ENCODE measurements at places on chromosomes 2 and 18.

GRCh38 chr18:63138436-63139340, 180.9 kb downstream of the BCL2 start:
- no peak for DNase-seq

GRCh38 chr2:203861197-203861596, 6.4 kb upstream of the CTLA4 start:
- DNase-seq = peak; percentile 34

GRCh38 chr2:188979187-188980114, 5.3 kb downstream of the COL3A1 start:
- no peak for DNase-seq

DNA sequence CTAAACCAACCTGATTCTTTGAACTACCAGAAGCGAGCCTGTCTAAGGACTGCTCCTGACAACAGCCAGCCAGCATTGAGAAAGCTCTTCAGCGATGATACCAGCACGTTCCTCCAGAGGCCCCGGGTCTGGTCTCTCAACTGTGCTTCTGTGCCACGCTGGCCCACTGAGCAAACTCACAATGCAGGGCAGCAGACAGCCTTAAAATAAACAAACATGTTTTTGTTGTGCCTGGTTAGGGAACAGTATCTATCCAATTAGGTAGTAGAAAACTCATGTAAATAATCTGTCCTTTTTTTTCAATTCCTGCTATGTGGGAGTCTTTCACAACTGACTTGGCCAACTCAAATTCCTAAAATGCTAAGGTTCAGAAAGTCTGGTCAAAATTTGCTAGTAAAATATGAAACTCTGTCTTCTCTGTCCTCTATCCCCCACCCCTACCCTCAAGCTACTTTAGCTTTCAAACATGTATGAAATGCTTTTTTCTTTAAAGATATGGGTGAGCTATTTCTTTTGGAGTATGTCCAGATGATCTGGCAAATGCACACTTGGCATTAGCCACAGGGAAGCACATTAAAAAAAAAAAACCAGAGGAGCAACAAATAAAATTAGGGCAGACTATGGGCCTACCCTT, 21.4 kb upstream of the EML4 start:
- no peak for DNase-seq

DNA sequence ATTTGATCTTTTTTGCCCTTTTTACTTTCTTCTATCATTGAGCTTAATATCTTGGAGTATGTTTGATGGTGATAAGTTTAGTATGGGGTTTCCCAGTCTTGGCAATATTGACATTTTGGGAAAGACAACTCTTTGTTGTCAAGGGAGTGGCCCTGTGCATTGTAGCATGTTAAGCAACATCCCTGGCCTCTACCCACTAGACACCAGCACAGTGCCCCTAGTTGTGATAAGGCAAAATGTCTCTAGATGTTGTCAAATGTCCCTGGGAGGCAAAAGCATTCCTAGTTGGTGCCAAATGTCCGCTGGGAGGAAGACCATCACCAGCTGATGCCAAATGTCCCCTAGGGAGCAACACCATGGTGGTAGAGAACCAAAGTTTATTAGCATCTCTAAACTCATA, 28.2 kb downstream of the GULP1 start:
- DNase-seq = no peak

GRCh38 chr2:20551260-20551944, 99.5 kb downstream of the HS1BP3 start:
- no peak for DNase-seq

DNA sequence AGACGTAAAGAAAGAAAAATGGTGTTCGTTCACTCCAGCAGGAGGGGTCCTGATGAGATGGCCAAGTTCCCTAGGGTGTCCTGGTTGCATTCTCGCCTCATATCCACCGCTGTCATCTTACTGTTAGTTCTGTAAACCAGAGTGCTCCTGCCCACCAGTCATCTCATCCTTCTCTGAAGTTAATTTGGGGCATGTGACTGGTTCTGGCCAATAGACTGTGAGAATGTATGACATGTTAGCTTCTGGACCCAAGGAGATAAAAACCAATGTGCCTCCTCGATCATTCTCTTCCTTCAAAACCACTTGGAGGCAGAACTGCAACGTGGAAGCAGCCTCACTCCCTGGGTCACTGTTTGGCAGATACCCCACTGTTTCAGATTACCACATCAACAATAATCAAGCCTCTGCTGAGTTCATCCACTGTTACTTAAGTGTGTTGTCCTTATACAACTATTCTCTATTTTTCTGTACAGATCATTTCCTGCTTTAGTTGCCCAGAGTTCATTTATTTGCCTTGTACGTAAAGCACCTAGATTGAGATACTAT, 759.1 kb downstream of the TSN start:
- no peak for DNase-seq

GRCh38 chr2:139963863-139964355, 1183.7 kb upstream of the NXPH2 start:
- DNase-seq = no peak

DNA sequence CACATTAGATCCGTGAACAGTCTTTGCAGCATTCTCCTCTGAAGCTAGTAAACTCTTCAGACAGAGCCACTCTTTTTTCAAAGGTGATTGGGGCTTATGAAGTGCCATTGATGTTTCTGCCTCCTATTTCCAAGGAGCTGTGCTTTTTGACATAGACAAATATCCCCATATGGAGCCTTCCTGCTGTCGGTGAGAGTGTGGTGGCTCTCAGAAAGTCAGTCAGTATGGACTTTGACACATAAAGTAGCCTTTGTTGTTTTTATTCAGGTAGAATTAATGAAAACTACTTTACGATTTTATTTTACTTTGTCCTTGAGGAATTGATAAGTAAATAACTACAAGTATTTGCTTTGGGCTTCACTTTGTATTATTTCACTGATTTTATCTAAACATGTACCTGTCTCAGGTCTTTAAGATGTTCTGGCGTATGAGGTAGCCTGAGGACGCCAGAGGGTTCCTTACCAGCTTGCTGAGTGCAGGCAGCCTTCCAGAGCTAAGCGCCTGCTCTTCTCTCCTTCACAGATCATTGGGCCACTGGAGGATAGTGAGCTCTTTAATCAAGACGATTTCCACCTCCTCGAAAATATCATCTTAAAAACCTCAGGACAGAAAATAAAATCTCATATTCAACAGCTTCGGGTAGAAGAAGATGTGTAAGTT, 69.7 kb downstream of the UGGT1 start:
- no peak for DNase-seq

DNA sequence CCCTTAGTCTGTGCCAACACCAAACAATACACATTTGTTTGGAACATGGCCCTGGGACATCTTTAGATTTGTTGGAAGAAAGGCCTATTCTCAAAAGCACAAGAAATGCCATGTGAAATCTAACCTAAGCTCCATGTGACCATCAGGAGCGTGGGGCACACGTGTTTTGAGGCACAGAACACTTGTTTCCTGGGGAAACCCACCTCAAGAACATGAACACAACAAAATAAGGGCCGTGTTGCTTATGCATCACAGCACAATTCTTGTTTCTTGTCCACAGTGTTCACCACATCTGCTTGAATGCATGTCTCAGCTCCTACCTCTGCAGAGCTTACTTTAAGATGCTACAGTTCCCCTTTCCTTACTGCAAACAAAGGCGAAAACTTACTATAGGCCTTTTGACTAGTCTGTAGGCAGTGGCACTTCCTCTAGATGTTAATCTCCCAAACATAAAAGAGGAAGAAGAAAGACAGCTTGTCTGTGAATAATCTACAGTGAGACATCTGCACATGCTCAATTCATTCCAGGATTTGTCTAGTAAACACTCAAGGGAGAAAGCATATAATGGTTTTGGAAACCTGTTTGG, 165.0 kb downstream of the ANKRD44 start:
- DNase-seq = no peak

DNA sequence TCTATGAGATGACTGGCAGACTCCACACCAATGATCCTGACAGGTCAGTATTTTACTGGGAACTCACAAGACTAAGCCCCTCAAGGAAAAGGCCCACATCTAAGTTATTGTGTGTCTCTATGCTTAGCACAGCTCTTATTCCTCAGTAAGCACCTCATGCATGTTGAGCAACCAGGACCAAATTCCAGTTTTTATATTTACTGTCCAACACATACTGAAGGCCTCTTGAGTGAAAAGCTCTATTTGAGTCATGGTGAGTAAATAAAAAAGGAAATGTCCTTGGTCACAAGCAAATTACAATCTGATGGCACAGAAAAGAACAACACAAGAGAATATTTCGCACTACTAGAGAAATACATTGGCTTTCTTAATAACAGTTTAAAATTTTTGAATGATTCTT, 87.9 kb upstream of the ETAA1 start:
- no peak for DNase-seq

GRCh38 chr2:176907341-176907740, 305.3 kb upstream of the HNRNPA3 start:
- DNase-seq = no peak

DNA sequence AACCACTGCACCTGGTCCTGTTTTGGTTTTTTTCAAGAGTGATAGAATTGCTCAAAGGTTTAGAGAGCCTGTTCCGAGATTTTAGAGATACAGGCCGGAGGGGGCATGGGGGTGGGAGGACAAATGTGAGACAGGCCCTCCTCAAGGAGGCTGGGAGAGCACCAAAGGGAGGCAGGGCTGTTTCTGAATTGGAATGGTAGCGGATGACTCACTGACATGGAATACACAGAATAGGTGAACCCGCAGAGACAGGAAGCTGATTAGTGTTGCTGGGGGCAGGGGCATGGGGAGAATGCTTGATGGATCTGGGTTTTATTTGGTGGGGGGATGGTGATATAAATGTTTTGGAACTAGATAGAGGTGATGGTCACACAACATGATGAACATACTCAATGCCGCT, 111.0 kb upstream of the MGAT5 start:
- no peak for DNase-seq

GRCh38 chr18:23580677-23581367, 5.5 kb downstream of the NPC1 start:
- no peak for DNase-seq

DNA sequence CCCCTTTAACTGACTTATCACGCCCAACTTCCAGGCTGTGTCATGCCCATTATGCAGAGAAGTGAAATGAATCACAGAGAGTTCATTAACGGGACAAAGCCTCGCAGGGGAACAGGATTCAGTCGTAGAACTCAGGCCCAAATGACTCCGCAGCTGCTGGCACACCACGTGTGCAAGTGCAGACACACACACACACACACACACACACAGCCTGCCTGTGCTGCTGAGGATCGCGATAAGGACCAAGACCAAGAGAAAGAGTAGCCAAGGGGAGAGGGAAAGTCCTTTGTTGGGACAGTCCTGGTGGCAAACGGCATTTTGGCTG, 90.0 kb upstream of the TAF1B start:
- DNase-seq = no peak

- DNase-seq = peak; percentile 25
Measured at GRCh38 chr2:246489-247144, 17.2 kb downstream of the SH3YL1 start.

DNA sequence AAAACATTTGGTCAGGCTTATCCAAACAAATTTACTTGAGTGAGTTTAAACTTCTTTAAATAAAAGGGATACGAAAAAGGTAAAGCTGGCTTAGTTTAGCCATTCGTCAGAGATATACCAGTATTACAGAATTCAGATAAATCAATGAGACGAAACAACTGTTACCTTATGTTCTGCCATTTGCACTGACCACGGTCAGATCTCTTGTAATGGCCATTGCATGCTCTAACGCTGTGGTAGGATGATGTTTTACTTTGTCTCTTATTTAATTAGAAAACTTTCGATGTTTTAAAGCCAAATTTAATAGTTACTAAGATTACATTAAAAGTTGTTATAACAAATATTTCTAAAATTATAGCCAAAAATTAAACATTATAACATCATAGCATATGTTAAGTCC, 1.5 kb downstream of the C18orf54 start:
- no peak for DNase-seq

GRCh38 chr2:1620081-1620480, 124.2 kb downstream of the PXDN start:
- DNase-seq = no peak

GRCh38 chr18:34807106-34807796, 97.2 kb downstream of the DTNA start:
- no peak for DNase-seq

DNA sequence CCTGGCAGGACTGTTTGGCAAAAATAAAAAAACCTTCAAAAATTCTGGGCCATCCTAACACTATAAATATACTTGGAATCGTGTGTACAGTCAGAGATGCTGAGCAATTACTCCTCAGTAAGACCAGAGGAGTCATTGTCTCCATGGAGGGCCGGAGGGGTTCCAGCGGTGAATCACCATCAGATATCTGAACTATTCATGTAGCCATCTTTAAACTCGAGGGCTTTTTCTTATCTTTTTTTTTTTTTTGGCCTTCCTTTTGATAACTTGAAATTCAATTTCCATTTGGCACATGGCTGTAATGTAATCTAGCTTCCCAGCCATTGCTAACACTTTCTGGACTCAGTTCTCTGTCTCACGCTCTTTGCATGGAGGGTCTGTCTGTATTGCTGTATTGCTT, 7.4 kb upstream of the FHL2 start:
- DNase-seq = no peak

- DNase-seq = no peak
Measured at GRCh38 chr2:123502931-123503330, 522.2 kb upstream of the CNTNAP5 start.

DNA sequence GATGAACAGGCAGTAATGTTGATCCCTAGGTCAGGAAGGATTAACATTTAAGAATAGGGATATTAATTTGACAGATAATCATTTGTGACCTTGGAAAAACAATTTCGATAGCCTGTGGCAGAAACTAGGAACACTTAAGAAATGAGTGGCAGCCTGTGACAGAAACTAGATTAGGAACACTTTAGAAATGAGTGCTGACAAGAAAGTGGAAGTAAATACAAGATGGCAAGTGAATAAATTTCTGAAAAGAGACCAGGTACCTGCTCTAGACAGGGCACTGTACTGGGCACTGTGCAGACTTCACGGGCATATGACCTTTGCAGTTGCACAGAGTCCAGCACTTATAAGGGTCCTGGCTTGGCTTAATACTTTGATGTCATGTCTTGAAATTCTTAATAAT, 5.5 kb upstream of the HNRNPA3 start:
- no peak for DNase-seq

DNA sequence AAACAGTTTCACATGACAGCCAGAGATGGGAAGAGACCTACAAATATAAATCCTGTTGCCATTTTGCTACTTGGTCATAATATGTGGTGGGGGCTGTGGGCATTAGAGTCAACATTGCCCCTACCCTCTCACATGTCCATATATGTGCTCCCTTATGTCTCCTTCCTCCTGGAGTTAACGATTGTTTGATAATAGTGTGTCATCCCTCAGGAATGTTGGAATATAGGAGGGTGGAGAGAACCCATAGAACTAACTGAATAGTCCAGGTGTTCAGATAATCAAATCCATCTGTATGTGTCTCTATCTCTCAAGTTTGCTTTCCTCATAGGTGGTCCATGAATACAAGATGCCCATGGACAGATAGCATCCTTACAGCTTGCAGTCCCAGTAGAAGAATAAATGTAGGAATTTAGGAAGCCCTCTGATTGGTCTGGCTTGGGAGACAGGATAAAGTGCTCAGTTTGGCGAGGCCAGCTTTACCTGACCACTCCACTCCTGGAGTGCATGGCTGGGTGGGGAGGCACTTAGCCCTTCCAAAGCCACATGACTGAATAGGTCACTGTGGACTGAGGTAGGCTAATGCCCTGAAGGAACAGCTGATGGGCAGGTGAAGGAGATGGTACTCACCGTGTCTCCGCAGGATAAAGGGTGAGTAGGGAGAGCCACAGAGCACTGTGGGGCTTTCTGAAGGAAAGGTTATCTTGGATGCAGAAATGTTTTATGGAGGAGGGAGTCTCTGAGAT, 166.9 kb downstream of the CDCA7 start:
- no peak for DNase-seq

Data from NCI-H1105 (cell line).